OCI-M1 (cell line): ENCODE measurements at places on chromosomes 5 and 9.

DNA sequence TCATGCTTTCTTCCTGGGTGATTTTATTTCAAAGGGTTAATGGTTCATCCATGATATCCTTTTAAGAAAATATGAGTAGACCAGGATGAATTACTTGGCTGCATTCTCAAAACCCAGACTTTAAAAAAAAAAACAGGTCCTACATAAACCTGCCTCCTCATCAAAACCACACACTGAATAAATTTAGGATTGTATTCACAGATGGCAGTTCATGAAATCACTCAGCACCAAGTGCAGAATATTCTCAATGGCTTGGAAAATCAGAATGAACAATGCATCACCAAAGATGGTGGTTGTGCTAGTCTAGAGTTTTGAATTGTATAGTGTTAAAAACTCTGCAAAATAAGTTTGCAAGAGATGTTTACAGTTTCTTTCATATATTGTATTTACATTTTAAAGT is 145.4 kb upstream of the GRAMD2B start:
- no peak for DNase-seq

DNA sequence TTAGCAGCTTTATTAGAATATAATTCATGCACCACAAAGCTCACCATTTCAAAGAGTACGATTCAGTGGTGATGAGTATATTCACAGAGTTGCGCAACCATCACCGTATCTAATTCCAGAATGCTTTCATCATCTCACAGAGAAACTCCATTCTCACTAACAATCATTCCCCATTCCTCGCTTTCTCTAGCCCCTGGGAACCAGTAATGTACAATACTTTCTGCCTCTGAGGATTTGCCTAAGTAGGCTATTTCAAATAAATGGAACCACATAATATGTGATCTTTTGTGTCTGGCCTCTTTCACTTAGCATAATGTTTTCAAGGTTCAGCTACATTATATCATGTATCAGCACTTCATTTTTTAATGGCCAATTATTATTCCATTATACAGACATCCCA is 145.1 kb upstream of the ADAMTS16 start:
- peak; percentile 1 for DNase-seq

DNA sequence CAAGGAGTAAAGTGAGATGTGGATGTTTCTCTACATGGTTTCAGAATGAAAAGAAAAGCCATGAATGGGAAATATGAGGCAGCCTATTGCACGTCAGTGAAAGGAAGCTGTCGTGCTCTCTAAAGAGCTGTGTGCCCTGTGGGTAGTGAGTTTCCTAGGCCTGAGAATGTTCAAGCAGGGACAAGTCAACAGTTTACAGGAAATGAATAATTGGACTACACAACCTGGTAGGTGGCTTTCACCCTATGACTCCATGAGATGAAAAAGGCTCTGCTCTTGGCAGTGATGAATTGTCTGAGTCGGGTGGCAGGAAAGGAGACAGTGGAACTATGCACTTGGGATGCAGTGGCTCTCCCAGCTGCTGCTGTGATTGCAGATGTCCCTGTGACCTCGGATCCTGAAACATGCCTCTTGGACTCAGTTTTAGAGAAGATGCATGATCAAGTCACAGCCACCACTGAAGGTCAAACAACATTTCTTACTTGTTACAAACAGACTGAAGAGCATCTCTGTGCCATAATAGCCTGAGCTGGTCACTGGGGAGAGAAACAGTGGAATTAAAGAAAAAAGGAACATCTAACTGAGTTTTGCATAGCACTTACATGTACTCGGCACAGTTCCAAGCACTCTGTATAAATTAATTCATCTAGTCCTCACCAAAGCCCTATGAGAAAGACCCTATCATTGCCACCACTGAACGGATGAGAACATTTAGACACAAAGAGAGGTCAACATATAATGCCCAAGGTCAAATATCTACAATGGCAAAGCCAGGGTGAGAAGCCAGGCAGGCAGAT is 293.7 kb downstream of the SPOCK1 start:
- DNase-seq, result no peak

GRCh38 chr5:32103521-32103920 is 70.6 kb downstream of the GOLPH3 start:
- no peak for DNase-seq

- peak; percentile 54 for DNase-seq
Observed at GRCh38 chr5:148209151-148209770, 6.4 kb downstream of the SPINK6 start.

DNA sequence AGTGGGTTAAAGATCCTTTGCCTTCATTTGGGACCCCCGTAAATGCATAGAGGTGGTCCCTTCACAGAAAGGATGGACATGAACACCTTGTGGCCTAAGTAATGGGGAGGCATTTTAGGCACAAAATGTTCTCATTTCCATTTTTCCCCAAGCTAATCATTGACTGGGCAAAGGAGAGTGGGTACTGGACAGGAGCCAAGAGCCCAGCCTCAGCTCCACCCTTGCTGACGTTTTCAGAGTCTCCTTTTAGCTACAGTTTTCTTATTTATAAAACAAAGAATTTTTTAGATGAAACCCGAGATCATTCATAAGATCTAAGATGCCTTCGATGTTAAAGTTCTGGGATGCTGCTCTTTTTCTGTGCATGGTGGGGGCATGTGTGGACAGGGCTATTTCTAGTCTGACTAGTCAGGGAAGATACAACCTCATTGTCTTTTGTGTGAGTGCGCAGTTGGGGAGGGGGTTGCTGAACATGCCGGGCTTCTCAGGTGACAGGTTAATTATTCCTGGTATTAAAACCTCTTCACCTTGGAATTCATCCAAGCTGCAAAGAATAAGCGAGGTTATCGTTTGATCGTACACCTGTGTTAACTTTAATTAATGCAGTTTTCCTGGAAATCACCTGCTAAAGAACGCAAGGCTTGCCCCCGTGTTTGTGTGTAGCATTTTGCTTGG is 48.4 kb downstream of the ADAMTS16 start:
- no peak for DNase-seq

DNA sequence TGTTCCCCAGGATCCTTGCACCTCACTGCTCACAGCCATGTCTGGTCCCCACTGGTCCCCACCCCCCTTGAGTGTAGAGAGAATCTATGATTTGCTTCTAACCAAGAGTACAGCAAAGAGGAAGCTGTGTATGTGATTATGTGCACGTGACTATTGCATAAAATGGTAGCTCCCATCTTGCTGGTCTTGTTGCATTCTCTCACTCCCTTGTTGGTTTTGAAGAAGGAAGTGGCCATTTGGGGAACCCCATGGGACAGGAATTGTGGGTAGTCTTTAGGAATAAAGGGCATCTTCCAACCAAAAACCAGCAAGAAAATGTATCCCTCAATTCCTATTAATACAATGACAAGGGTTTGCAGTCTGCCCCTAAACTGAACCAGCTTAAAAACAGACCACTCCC is 5.2 kb upstream of the FCN2 start:
- no peak for DNase-seq

- DNase-seq, result no peak
Observed at GRCh38 chr5:141855265-141856036, 22.8 kb downstream of the PCDH1 start.

GRCh38 chr5:139061856-139062255 is 136.3 kb downstream of the SIL1 start:
- no peak for DNase-seq

GRCh38 chr9:22030101-22030598 is 21.0 kb upstream of the CDKN2B start:
- peak; percentile 90 for DNase-seq

DNA sequence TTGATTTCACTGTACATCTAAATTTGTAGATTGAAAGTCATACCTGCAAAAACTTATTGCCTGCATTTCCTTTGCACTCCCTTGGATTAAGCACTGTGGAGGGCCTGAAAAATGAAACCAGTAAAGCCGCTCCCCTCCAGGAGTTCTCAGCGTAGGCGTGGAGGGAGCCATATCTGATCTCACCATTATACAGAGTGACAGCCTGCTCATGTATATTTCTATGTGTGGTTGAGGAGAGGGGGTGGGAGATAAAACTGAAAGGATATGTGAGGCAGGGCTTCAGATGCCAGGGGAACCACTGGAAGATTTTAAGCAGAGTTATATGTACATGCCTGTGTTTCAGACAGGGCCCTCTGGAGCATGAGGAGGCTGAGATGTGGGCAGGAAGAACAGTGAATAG is 303.0 kb downstream of the MSX2 start:
- peak; percentile 75 for DNase-seq

DNA sequence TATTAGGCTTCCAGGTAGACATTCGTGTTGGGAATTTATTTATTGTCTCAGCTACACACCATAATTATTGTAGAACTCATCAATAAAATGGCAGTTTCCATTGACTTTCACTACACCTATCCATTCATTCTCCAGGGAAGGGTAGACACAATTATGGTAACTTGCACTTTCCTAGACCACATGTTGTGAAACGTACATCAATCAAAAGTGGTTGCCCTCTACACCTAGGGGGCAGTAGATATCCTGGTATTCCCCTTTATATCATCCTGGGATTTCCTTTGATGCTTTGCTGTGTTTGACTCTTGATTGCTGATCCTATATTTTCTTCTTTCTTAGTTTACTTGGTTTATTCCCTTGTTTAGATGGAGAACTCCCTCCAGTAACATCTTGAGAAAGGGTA is 47.9 kb downstream of the ADGRV1 start:
- peak; percentile 73 for DNase-seq

DNA sequence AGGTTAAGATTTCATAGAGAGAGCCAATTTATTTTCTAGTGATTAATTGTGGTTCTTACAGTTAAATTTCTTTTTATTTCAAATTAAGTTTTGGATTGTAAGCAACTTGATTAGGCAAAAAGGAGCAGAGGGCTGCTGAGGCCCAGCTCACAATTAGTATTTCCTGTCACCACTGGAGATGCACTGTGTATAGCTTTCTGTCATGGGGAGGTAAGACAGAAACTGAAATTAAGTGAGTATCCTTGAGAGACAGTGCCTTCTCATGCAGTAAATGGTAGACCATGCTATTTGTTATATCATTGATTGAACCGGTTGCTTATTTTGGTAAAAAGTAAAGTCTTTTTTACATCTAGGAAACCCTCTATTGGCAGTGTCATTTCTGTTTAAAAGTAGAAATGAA is 190.7 kb downstream of the CCDC171 start:
- no peak for DNase-seq

DNA sequence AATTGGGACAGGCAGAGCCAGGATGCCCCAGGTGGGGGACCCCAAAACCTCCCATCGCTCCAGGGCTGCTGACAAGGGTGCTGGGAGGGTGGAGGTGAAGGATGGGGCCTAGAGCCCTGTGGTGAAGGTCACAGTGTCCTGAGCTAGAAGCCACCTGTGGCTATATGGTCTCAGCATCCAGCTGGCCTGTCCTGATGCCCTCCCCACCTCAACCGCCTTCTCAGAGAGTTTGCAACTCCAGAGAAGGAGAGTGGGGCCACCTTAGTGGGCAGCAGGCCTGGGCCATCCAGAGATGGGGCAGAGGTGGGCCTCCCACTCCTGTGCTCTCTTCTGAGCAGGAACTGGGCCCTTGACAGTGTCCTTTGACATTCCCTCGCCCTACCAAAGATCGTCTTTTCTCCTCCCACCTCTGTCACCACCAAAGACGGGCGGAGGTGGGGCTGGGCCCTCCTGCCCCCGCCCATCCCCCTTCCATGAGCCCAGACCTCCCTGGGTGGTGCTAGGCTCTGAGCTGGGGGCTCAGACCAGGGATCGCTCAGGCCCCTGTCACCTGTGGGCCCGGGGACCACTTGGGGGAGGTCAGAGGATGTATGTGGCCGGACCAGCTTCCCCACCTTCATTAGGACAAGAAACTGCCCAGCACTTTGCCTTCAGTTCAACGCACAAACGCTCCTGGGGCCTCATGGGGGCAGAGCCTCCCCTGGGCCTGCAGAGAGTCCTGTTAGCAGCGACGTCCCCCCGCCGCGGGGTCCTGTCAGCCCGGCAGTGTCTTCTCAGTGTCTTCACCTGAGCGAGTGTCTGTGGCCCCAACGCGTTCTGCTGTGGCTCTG is 10.0 kb upstream of the DOLPP1 start:
- peak; percentile 38 for DNase-seq

- DNase-seq, result no peak
Observed at GRCh38 chr9:137275588-137276472, 1.7 kb upstream of the TOR4A start.

DNA sequence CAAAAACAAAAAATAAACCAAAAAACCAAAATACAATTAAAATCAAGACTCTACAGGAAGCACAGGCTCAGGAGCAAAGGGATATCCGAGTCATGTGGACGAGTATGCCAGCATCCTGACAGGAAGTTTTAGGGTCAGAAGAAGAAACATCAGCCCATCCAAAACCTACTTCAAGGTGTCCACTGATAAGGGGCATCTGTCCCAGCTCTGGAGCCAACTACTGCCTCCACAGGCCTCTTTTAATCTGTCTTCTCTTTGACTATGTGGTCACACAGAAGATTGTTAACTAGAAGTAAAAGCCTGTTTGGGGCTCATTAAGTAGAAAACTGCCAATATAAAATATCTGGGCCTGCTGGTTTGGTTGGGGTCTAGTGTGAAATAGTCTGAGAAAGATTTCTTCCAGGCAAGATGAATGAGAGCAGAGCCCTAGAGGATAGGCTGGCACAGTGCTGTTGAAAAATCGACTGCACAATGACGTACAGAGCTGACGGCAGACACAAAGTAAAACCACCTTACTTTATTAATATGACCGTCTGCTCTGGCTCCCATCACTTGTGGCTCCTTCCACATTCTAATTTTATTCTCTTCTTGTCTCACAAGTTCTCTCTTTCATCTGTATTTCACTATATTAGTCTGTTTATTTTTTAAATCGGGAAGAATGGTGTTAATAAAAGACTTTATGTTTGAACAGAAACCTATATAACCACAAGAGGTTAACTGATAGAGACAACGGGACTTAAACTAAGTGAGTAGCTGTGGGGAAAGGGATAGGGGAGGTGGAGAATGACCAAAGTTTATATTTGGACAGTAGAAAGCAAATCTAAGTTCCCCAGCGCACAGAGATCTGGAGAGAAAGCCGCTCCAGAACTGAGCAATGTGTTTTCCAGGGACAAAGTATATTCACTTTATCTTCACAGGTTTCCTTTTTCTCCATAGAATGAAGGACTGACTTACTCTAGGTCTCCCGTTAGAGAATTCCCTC is 22.9 kb upstream of the MSH3 start:
- no peak for DNase-seq
